ENCODE measurements at places on chromosomes 3 and 15. TPM values are rescaled to one million over a fixed set of nuclear protein-coding genes. Genes with fewer than 3 reads are reported as not detected.

GRCh38 chr15:55564347-55565145 lies 23.6 kb downstream of the PYGO1 start:
- DNase-seq: no peak
- no peaks in the 10 kb centered on the region for H3K27me3 ChIP-seq
- H3K36me3 ChIP-seq: no peaks in the 10 kb centered on the region
- no peak overlapping the region for H3K27ac ChIP-seq
- H3K4me3 ChIP-seq: no peak overlapping the region

DNA sequence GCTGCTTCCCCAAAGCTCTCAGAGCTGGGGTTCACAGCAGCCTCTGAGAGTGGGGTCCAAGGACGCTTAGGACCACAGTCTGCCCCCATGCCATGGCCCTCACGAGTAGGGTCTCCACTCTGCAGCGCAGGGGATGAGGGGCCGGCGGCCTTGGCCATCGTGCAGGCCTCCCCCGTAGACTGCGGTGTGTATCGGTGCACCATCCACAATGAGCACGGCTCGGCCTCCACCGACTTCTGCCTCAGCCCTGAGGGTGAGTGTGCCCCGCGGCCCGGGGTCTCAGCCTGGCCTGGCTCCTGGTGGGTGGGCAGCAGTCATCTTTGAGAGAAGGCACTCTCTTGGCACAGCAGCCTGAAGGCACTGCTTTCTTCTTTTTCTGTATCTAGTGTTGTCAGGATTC lies 24.8 kb upstream of the SLC28A1 start:
- H3K4me3 ChIP-seq: no peak overlapping the region
- no peaks in the 10 kb centered on the region for H3K4me1 ChIP-seq
- H3K36me3 ChIP-seq: peaks cover 4% of the 10 kb centered on the region

The PRTG gene
- 0.05 TPM for total RNA-seq

- no peak overlapping the region for H3K4me3 ChIP-seq
- no peaks in the 10 kb centered on the region for H3K4me1 ChIP-seq
- no peak for DNase-seq
- H3K27ac ChIP-seq: no peak overlapping the region
These were observed 88.8 kb downstream of the DLG1 start for GRCh38 chr3:197209366-197210260.

- H3K4me1 ChIP-seq: peaks cover 11% of the 10 kb centered on the region
- H3K36me3 ChIP-seq: no peaks in the 10 kb centered on the region
- no peak overlapping the region for H3K27ac ChIP-seq
- no peak for DNase-seq
- H3K4me3 ChIP-seq: no peak overlapping the region
These were observed 153.5 kb downstream of the RPLP1 start for GRCh38 chr15:69606144-69606543.

DNA sequence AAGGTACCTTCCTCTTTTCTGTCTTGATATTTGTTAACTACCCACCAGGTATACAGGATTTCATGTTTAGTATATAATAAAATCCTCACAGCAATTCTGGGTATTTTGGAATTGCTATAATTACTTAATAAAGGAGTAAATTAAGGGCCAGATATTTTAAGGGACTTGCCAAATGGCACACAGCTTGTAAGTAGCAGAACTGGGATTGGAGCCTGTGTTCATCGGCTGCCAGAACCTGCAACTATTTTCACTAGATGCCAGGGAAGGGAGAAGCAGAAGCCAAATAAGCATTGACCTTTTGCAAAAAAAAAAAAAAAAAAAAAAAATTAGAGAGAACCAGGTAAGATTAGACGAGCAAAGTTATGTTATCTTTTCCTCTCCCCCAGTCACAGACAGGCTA lies 683.3 kb upstream of the CADM2 start:
- no peak for DNase-seq
- no peak overlapping the region for H3K27ac ChIP-seq
- no peaks in the 10 kb centered on the region for H3K36me3 ChIP-seq
- H3K4me3 ChIP-seq: no peak overlapping the region

DNA sequence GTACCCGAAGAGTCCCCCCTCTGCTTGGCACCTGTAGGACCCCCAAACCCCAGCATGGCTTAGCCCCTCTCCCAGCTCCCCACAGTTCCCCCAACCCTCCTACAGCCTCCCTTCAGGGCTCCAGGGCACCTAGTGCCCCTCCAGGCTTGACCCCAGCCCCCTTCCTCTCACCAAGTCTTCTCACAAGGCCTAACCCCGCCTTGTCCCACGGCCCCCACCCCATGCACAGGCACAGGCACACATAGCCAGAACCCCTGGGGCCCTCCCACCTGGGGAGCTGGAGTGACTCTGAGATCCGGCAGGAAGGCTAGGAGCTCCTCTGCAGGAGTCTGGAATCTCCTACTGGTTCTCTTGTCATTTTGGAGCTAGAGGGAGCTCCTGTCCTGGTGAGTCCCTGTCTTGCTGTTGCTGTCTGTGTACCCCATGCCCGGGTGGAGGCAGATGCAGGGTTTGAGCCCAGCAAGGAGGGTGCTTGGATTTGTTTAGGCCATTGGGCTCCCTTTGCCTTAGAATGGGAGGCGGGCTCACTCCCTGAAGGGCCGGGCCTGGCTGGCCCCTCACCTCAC lies 39.6 kb downstream of the KLF13 start:
- peak; percentile 84 for DNase-seq
- peak overlapping the region; percentile 85 for H3K27ac ChIP-seq
- H3K4me1 ChIP-seq: peaks cover 67% of the 10 kb centered on the region
- H3K4me3 ChIP-seq: no peak overlapping the region
- H3K27me3 ChIP-seq: no peaks in the 10 kb centered on the region

The ZIC4 gene
- total RNA-seq: not detected

- no peak overlapping the region for H3K4me3 ChIP-seq
- DNase-seq: no peak
- no peaks in the 10 kb centered on the region for H3K4me1 ChIP-seq
- H3K27ac ChIP-seq: no peak overlapping the region
- no peaks in the 10 kb centered on the region for H3K36me3 ChIP-seq
- H3K27me3 ChIP-seq: no peaks in the 10 kb centered on the region
These were observed 25.2 kb downstream of the NMNAT3 start for GRCh38 chr3:139652561-139652960.

DNA sequence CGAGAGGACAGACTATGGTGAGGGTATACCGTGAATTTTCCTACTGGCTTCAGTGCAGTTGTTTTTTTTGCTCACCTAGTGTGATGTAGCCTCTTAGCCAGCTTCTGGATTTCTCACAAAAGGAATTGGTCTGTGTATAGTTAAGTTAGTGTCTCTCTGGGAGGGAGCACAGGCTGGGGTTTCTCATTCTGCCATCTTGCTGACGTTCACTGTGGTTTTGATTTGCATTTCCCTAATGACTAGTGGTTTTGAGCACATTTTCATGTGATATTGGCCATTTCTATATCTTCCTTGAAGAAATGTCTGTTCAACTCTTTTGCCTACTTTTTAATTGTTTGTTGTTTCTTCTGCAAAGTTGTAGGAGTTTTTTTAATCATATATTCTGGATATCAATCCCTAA lies 2.2 kb upstream of the CD86 start:
- H3K36me3 ChIP-seq: no peaks in the 10 kb centered on the region
- no peak overlapping the region for H3K4me3 ChIP-seq
- no peaks in the 10 kb centered on the region for H3K27me3 ChIP-seq
- H3K27ac ChIP-seq: no peak overlapping the region
- DNase-seq: no peak

DNA sequence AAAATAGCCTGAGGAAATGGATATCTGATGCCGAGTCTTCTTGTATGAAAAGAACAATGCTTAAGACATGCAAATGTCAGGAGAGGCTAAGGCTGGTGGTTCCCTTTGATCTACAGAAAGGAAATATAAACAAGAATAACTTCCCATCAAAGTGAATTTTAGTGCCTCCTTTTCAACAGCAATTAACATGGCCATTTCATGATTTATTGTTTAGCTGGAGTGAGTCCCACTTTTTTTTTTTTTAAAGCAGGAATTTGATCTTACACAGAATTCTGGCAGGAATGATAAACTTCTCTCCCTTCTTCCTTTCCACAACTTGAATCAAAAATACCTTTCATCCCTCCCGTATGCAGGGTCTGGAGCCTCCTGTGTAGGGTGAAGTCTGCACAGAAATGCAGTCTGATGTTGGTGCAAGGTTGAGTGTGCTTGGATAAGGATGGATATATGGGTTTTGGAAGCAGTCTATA lies 287.0 kb downstream of the MEX3B start:
- no peaks in the 10 kb centered on the region for H3K27me3 ChIP-seq
- no peaks in the 10 kb centered on the region for H3K36me3 ChIP-seq
- H3K4me3 ChIP-seq: no peak overlapping the region
- no peaks in the 10 kb centered on the region for H3K4me1 ChIP-seq
- DNase-seq: no peak

- no peaks in the 10 kb centered on the region for H3K27me3 ChIP-seq
- no peak overlapping the region for H3K4me3 ChIP-seq
- H3K4me1 ChIP-seq: peaks cover 12% of the 10 kb centered on the region
- DNase-seq: no peak
- no peak overlapping the region for H3K27ac ChIP-seq
- no peaks in the 10 kb centered on the region for H3K36me3 ChIP-seq
These were observed 11.9 kb downstream of the CERS3 start for GRCh38 chr15:100516643-100517512.

- no peak overlapping the region for H3K4me3 ChIP-seq
- H3K27me3 ChIP-seq: no peaks in the 10 kb centered on the region
- DNase-seq: peak; percentile 84
- H3K36me3 ChIP-seq: no peaks in the 10 kb centered on the region
These were observed 68.1 kb downstream of the SLC6A1 start for GRCh38 chr3:11060500-11061251.

GRCh38 chr3:134306320-134306719 lies 55.7 kb upstream of the RYK start:
- no peaks in the 10 kb centered on the region for H3K27me3 ChIP-seq
- H3K4me3 ChIP-seq: no peak overlapping the region

DNA sequence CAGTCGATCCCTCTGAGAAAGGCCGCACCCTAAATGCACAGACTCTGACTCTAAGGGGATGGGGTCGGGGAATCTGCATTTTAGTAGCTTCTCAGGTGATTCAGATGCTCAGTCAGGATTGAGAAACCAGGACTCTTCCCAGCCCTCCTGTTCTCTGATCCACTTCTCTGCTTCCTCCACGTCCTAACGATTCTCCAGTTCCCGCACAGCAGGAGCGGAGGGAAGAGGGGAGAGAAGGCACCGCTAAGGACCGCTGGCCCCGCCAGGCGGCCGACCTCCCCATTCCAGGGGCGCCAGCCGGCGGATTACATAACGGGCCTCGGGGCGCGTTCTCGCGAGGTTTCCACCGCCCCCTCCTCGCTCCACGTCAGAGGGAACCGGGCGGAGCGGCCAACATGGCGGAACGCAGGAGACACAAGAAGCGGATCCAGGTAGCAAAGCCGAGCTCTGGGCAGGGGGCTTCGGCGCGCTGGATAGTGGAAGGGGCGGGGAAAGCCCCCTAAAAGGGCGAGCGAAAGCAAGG lies at the start of gene SEC62:
Gene SEC62, plus strand, starts transcription at position 380 of the 523 bp plus-strand sequence. Its CDS starts 16 bp downstream, at position 396.
- peaks cover 17% of the 10 kb centered on the region for H3K4me1 ChIP-seq
- no peaks in the 10 kb centered on the region for H3K27me3 ChIP-seq
- peak within 1 kb of the TSS; percentile 89 for H3K27ac ChIP-seq
- peak within 1 kb of the TSS; percentile 39 for H3K4me3 ChIP-seq
- H3K36me3 ChIP-seq: no peaks in the 10 kb centered on the region

DNA sequence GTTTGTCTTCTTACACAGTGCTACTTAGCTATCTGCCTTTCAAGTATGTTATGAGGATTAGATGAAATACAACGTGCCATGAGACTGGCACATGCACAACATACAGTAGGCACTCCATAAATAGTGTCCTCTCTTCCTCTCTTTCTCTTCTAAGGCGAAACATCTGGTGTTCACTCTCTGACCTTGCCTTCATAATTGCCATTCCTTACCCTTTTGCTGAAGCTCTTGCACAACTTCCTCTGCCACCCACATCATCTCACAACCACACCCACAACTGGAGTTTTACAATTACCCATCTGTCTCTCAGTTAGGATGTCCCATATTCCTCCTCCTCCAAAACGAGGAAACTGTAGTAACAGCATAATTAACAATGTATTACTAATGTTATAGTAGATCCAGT lies 26.4 kb upstream of the ACP3 start:
- no peak overlapping the region for H3K4me3 ChIP-seq
- H3K4me1 ChIP-seq: no peaks in the 10 kb centered on the region
- H3K27me3 ChIP-seq: no peaks in the 10 kb centered on the region
- H3K27ac ChIP-seq: no peak overlapping the region
- H3K36me3 ChIP-seq: no peaks in the 10 kb centered on the region

DNA sequence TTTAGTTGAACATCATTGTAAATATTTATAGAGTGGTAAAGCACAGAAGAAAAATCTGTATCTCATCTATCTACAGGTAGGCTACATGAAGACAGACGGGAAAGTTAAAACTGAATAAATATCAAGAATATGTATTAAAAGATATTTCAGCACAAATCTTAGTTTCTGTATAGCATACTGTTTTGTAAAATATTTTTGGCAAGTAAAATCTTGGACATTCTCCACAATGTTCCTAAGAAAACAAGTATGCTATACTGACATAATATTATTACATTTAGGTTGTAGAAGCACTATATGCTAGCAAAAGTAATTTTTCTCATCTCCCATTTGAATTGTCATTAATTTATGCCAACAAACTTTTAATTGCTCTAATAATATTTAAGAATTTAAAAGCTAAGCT lies 326.4 kb upstream of the ARL6 start:
- DNase-seq: no peak
- no peaks in the 10 kb centered on the region for H3K36me3 ChIP-seq
- H3K4me1 ChIP-seq: no peaks in the 10 kb centered on the region
- H3K27ac ChIP-seq: no peak overlapping the region

The MOBP gene
- not detected for total RNA-seq

GRCh38 chr3:179729086-179729485 lies 76.2 kb downstream of the USP13 start:
- H3K4me3 ChIP-seq: no peak overlapping the region
- DNase-seq: no peak
- no peaks in the 10 kb centered on the region for H3K4me1 ChIP-seq
- no peak overlapping the region for H3K27ac ChIP-seq

- no peaks in the 10 kb centered on the region for H3K27me3 ChIP-seq
- no peak for DNase-seq
- no peak overlapping the region for H3K27ac ChIP-seq
- no peak overlapping the region for H3K4me3 ChIP-seq
These were observed 22.1 kb downstream of the MAPKAPK3 start for GRCh38 chr3:50639055-50639494.

- no peaks in the 10 kb centered on the region for H3K36me3 ChIP-seq
- no peaks in the 10 kb centered on the region for H3K4me1 ChIP-seq
- no peaks in the 10 kb centered on the region for H3K27me3 ChIP-seq
- H3K4me3 ChIP-seq: peak overlapping the region; percentile 70
- H3K27ac ChIP-seq: peak overlapping the region; percentile 99
- peak; percentile 44 for DNase-seq
These were observed 1.1 kb downstream of the ZBTB20 start for GRCh38 chr3:115146032-115146417.

GRCh38 chr3:143124601-143125520 lies 5.3 kb downstream of the CHST2 start:
- no peak for DNase-seq
- H3K27me3 ChIP-seq: no peaks in the 10 kb centered on the region
- no peak overlapping the region for H3K4me3 ChIP-seq
- H3K4me1 ChIP-seq: no peaks in the 10 kb centered on the region

- no peaks in the 10 kb centered on the region for H3K27me3 ChIP-seq
- no peak overlapping the region for H3K4me3 ChIP-seq
- H3K36me3 ChIP-seq: no peaks in the 10 kb centered on the region
- no peaks in the 10 kb centered on the region for H3K4me1 ChIP-seq
- no peak for DNase-seq
- no peak overlapping the region for H3K27ac ChIP-seq
These were observed 61.9 kb upstream of the C3orf80 start for GRCh38 chr3:160163229-160163878.

The TMEM212 gene
- total RNA-seq: not detected

- H3K4me1 ChIP-seq: no peaks in the 10 kb centered on the region
- H3K27ac ChIP-seq: no peak overlapping the region
- no peaks in the 10 kb centered on the region for H3K27me3 ChIP-seq
- no peaks in the 10 kb centered on the region for H3K36me3 ChIP-seq
- H3K4me3 ChIP-seq: no peak overlapping the region
These were observed 123.3 kb upstream of the CMC1 start for GRCh38 chr3:28118087-28118486.

Data from pancreas (tissue), 10 donors.